Effector CD8-positive, alpha-beta T cell (primary cell): ENCODE measurements at places on chromosomes 13 and 19.

DNA sequence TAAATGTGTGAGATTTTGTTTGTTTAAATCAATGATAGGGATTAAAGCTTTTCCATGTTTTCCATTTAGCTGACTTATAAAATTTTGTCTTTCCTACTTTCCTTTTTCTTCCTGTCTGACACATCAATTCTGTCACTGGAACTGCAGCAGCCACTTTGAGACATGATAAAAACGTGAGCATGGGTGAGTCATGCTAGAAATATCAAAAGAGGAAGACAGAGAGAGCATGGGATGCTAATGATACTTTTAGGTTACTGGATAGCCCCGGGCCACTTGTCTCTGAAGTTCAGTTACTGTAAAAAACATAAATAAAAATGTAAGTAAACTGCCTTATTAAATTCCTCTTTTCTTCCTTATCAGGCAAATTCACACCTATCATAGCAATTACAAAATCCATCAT, 1332.0 kb upstream of the PCDH20 start:
- no peak for DNase-seq

GRCh38 chr19:16577531-16577985, 5.3 kb upstream of the SLC35E1 start:
- no peak for DNase-seq

- no peak for DNase-seq
Observed at GRCh38 chr19:10538204-10538983, 5.3 kb upstream of the ATG4D start.

DNA sequence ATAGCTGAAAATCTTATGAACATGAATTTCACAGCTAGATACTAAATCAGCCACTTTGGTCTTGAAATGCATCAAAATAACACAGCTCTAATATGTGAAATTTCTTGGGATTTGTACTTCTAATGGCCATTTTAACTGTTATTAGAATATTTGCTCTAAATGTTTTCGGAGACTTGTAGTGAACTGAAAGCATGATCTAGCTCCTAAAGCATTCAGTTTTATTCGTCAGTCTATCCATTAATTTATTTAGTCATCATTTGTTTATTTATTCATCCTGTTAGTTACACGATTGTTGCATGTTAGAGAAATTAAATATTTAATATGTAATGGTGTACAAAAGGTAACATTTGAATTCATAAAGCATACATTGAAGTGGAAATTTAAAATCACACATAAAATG, 1132.7 kb downstream of the SLITRK1 start:
- no peak for DNase-seq

- no peak for DNase-seq
Observed at GRCh38 chr13:19622193-19622592, 11.3 kb upstream of the MPHOSPH8 start.

DNA sequence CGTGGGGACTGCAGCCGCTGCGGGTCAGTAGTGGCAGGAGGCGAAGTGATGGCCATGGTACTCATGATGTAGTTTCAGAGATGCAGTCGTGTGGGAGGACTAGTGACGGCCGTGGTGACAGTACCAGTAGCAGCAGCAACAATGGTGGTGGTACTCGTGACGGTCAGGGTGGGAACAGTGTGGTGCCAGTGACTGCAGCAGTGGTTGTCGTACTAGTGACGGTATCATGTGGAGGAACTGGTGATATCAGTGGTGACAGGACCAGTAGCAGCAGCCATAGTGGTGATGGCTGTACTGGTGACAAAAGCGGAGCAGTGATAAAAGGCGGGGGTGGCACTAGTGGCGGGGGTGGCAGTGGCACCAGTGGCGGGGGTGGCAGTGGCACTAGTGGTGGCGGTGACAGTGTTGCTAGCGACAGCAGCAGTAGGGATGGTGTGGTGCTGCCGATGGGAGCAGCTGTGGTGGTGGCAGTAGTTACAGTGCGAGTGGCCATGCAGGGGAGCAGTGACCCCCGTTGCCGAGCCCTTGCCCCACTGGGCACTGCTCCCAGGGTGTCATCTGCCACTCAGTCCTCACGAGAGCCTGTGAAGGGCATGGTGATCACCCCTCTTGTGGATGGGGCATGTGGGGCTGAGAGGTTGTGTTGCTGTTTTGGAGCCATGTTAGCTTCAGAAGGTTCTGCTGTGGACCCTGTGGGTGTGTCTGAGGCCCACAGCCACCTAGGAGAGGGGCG, 22.7 kb downstream of the ADPRHL1 start:
- no peak for DNase-seq

DNA sequence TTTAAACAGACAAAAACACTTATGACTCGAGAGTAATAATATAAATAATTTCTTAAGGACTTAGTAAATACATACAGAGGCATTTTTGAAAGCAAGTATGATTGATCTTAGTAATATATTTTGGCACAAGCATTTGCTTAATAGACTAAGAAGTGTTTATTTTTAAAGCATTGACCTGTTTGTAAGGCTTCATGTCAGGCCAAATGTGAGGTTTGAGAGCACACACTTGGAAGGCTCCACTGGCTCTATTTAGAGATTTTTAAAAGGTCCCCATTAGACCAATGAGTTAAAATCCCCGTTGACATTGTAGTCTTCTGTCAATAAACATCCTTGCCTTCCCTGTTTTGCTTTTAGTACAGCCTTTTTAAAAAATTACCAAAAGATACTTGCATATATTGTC, 50.4 kb downstream of the ATP8A2 start:
- DNase-seq: no peak

- no peak for DNase-seq
Observed at GRCh38 chr13:66098931-66099628, 1131.1 kb downstream of the PCDH9 start.

DNA sequence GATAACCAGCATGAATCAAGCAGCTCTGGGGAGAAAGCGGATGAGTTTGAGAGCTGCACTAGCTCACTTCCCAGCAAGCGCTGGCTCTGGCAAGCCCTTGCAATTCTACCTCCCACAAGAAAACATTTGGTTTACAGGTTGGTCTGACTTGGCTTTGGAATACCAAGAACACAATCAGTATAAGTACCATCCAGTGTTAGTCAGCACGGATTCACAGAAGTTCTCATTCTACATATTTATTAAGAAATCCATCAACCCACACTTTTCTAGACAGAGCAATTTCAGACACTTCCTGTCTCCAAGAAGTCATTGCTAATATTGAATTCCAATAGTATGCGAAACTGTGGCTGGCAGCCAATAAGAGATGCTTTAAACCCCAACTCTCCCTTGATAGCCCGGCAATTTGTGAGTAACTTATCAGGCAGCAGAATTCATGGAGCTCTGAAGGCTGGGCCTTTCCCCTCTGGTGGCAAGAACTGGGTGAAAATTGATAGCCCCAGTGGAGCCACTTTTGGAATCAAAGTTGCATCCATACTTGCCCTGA, 59.4 kb upstream of the WASF3 start:
- DNase-seq: no peak

- DNase-seq: no peak
Observed at GRCh38 chr19:30896554-30896953, 452.7 kb downstream of the TSHZ3 start.

DNA sequence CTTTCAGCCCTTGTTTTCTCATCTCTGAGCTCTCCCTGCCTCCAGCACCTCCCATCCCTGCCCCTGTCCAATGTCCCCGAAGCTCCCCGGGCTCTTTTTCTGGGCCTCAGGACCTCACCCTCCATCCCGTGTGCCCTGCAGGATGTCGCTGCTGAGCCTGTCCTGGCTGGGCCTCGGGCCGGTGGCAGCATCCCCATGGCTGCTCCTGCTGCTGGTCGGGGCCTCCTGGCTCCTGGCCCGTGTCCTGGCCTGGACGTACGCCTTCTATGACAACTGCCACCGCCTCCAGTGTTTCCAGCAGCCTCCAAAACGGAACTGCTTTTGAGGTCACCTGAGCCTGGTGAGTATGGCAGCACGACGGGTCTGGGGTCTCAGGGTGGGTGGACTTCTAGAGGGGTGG, 51.1 kb upstream of the CYP4F8 start:
- no peak for DNase-seq

- DNase-seq: no peak
Observed at GRCh38 chr13:112449545-112449930, 73.4 kb downstream of the SPACA7 start.

- DNase-seq: no peak
Observed at GRCh38 chr13:38897521-38897920, 93.1 kb downstream of the STOML3 start.

- no peak for DNase-seq
Observed at GRCh38 chr13:100883453-100883852, 208.9 kb upstream of the TMTC4 start.

GRCh38 chr13:97911311-97912138, 42.0 kb upstream of the IPO5 start:
- no peak for DNase-seq

- DNase-seq: no peak
Observed at GRCh38 chr13:32669030-32669646, 82.9 kb downstream of the PDS5B start.

GRCh38 chr19:5880196-5880595, 9.9 kb upstream of the FUT5 start:
- DNase-seq: no peak

DNA sequence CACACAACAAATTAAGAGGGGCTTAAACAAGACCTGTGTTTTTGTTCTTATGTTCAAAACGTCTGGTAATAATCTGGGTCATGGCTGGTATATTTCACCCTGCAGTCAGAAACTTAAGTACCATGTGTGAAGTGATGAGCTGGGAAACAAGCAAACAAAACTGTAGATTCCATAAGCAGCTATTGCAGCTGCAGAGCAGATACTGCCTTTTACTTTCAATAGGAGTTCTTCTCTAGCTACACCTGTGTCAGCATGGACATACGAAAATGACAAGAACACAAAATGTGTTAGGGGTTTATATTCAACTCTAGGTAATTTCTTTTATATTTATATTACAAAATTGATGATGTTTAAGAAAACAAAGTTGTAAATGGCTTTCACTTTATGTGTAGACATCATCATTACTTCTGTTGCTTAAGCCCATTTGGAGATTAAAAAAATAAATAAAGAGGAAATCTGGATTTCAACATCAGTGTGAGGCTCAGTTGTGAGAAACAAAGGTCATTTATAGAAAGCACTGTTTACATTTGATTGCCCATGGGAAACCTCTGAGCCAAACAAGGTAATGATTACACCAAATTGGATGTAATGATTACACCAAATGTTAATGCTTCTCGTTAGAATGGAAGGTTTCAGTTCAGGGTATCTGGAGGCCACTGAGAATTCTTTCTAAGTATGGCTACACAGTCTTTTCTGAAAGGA, 451.0 kb upstream of the SLC10A2 start:
- DNase-seq: no peak
